ENCODE measurements at places on chromosomes 16 and 17.

DNA sequence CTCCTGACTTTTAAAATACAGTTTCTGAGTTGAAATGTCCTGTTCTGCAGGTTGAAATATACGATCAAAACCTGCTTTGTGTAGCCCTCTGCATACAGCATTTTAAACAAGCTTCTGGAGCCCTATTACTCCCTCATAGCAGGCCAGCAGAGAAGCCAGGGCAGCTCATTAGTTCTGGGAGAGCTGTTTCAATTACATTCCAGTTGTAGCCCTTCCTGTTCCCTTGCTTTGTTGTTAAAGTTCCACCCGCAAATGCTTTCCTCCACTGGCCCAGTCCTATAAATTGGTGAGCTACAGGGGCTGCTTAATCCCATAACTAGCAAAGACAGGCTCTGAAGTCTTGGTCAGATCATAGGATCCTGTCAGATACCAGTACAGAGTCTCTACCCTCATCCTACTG, 162.5 kb downstream of the SLC39A11 start:
- no peak for DNase-seq

- DNase-seq, result no peak
These were observed 36.7 kb upstream of the PIK3R6 start for GRCh38 chr17:8904201-8904600.

GRCh38 chr17:19945009-19945626, 32.5 kb downstream of the AKAP10 start:
- no peak for DNase-seq

DNA sequence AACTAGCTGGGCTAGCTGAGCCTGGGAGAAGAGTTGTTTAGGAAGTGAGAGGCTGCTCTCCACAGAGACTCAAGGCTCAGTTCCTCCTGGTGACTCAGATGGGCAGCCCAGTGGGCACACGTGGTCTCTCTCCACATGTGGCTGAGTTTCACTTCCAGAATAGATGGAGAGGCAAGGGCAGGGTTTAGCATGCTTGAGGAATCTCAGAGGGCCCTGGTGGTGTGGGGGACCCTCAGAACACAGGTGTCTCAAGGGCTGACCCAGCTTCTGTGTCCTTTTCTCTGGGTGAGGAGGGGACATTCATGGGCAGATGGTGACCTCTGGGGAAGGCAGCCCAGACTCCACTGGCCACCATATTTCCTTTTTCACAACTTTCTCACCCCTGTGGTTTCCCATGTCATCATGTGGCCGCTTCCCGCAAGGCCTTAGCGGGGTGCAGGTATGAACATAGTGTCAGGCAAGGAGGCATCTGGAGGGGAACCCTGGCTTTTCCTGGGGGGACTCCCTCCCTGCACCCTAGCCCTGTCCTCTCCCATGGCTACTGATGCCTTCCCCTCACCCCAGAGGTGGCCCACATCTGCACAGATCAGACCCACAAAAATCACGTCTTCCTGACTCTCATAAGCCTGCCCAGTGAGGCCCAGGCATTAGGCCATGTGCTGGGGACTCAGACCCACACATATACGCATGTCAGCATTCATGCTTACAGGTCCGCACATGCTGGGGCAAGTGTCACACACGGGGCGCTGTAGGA, 3.3 kb downstream of the GRN start:
- no peak for DNase-seq

- DNase-seq, result no peak
These were observed 6.1 kb downstream of the CMTM1 start for GRCh38 chr16:66572356-66572755.

DNA sequence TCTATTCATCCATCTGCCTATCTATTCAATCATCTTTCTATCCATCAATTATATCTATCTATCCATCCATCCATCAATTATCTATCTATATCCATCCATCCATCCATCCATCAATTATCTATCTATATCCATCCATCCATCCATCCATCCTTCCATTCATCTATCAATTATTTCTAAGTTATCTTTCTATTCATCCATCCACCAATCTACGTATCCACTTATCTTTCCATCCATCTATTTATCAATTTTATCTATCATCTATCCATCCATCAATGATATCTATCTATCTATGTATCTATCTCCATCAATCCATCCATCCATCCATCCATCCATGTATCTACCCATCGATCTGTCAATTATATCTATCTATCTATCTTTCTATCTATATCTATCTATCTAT, 158.4 kb upstream of the ZKSCAN2 start:
- no peak for DNase-seq

DNA sequence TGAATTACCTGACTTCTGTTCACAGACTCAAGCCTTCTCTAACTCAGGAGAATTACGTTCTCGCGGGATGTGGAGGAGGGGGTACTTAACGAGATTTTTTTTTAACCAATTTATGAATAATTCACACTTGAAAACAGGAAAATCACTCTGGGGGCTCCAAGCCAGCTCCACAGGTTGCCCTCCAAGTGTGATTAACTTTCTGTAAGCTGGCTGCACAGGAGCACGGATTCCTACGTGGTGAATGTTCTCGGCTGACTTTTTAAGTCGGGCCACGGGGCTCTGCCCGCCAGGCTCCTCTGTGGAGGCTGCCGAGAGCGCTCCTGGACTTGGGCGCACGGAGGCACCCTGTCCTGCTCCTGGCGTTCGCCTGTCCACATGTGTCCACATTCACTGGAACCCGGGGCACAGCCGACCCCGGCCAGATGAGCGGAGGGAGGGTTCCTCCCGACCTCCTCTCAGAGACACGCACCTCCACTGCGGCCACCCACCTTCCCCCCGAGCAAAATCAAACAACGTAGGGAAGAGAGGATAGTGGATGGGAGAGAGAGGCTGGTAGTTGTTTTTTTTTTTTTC, 147.1 kb upstream of the CHMP6 start:
- no peak for DNase-seq

DNA sequence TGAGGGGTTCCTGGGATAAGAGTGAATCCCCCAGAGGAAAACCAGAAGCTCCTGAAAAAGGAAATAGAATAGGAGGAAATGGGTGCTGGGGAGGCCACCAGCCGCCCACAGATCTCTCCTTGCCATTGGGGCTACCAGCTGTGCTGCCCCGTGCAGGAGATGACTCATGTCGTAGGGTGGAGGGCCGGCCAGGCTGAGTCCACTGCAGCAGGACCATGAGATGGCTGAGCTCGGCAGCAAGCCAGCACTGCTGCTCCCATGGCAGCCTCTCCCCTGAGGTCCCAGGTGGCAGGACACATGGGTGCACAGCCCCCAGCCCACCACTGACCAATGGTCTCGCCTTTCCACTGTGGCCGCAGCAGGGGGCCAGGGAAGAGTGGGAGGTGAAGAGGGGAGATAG, 95.5 kb downstream of the GNAO1 start:
- no peak for DNase-seq

DNA sequence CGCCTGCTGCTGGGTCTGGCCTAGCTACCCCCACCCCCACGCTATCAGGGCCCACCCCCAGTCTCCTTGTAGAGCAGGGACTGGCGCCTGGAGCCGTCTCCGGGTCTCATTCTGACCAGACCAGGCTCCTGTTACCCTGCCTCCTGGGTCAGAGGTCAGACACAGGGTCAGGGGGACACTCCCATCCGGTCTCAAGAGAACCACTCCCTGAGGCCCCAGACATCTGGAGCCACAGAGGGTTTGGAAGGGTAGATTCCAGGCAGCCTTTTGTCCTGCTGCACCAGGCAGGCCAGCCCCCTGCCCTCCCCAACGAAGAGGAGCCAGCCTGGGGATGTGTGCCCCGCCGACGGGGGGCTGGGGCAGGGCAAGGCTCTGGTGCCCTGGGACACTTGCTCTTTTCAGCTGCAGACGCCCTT, 944 bp upstream of the WFIKKN1 start:
- DNase-seq, result no peak

GRCh38 chr17:31428111-31428510, 36.6 kb downstream of the RAB11FIP4 start:
- DNase-seq, result no peak

DNA sequence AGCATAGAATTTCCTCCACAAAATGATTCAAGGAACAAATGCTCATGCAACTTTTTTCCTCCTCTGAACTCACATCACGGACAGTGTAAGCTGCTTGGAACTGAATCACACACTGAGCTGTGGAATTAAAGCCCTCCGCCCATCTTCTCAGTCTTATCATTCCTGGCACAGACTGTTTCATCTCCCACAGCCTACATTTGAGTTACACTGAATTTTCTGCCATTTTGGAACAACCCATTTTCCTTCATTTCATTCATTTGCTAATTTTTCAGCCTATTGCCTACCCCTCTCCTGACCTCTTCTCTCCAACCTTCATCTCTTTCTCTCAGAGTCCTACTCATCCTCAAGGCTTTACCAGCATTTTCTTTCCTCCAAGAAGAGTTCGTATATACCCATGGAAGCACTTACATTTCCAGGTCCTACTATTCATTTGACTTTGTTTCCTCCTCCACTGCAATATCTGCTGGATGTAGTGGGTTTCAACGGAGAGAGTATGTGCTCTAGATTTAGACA, 39.1 kb upstream of the TOM1L1 start:
- DNase-seq, result no peak

GRCh38 chr16:67530013-67530939, 1.6 kb downstream of the RIPOR1 start:
- DNase-seq, result no peak

DNA sequence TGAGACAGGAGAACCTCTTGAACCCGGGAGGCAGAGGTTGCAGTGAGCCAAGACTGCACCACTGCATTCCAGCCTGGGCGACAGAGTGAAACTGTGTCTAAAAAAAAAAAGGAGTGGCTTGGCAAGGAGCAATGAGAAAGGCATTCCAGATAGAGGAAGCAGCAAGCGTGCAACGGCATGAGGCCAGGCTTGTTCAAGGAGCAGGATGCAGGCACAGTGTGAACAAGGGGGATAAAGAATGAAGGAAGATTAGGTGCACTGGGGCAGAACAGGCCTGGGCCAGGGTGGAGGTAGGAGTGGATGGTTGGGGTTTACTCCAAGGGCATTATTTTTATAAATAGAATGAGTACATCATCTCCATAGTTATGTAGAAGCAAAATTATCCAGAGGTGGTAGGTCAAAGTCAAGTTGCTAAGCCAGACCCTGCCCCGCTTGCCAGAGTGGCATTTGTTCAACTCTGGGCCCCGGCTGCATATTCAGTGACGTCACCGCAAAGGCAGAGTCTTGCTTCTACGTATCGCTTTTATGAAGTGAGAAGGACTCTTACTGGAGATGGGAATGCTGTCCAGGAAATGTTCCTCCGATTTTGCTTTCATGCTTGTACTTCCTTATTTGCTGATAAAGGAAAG, 100.2 kb downstream of the KATNIP start:
- DNase-seq, result no peak

- DNase-seq, result no peak
These were observed 10.7 kb downstream of the ENGASE start for GRCh38 chr17:79085154-79085920.

GRCh38 chr17:20105539-20106280, 96.6 kb downstream of the SPECC1 start:
- no peak for DNase-seq

GRCh38 chr17:80270836-80271235, 10.2 kb downstream of the RNF213 start:
- no peak for DNase-seq

- no peak for DNase-seq
These were observed 860 bp upstream of the DCAF7 start for GRCh38 chr17:63549289-63549945.

- DNase-seq, result no peak
These were observed 16.2 kb downstream of the MPO start for GRCh38 chr17:58264407-58265103.

- no peak for DNase-seq
These were observed 547.0 kb downstream of the MAF start for GRCh38 chr16:79053577-79053976.

GRCh38 chr16:58461056-58461455, 38.9 kb upstream of the NDRG4 start:
- no peak for DNase-seq

- no peak for DNase-seq
These were observed 7.4 kb downstream of the TELO2 start for GRCh38 chr16:1500465-1501150.

DNA sequence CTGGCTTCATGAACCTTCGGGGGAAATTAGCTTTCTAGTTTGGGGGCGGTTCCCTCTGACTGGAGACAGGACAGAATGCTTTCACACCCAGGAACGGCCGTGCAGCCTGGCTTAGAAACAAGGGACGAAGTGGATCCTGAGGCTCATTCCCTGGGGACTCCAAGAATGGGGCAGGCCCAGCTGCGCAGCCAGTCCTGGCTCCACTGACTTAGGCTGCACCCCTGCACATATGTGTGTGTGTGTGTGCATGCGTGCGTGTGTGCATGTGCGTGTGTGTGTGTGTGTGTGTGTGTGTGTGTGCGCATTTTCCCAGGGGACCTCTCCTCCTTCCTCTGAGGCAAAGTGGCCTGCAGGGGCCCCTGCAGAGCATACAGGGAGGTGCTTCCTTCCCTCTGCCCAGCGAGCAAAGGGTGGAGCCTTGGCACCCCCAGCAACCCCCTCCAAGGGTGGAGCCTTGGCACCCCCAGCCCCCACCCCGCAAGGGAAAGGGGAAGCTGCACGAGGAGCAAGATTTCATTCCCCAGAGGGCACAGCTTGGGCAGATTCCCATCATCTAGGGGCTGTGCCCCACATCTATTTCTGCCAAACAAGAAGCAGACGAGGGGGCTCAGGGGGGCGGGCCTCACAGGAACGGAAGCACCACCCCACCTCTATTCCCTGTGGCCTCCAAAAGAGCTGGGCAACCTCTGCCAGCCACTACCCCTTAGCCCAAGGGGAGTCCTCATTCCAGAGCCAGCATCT, 97.6 kb upstream of the CBX4 start:
- no peak for DNase-seq

DNA sequence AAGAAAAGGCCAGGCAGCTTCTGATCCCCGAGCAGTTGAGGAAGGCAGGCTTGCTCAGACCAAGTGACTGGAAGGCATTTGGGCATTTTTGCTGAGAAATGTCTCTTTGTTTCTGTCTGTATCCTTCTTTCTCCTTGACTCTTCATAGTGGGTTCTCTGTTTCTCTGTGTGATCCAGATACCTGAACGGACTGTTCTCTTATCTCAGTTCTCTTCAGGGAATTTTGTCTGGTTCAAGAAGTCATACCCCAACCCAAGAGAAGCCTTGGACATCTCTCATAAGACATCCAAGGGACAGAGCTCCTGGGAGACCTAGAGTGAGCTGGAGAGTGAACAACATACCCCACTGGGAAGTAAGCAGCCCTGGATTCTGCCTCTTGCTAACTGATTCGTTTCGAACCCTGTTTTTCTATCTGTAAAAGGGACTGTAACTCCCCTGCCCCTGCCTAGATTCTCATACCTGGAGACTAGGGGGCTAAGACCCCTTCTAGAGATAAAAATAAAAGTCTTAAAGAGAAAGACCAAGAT, 541 bp downstream of the CCL3 start:
- no peak for DNase-seq

DNA sequence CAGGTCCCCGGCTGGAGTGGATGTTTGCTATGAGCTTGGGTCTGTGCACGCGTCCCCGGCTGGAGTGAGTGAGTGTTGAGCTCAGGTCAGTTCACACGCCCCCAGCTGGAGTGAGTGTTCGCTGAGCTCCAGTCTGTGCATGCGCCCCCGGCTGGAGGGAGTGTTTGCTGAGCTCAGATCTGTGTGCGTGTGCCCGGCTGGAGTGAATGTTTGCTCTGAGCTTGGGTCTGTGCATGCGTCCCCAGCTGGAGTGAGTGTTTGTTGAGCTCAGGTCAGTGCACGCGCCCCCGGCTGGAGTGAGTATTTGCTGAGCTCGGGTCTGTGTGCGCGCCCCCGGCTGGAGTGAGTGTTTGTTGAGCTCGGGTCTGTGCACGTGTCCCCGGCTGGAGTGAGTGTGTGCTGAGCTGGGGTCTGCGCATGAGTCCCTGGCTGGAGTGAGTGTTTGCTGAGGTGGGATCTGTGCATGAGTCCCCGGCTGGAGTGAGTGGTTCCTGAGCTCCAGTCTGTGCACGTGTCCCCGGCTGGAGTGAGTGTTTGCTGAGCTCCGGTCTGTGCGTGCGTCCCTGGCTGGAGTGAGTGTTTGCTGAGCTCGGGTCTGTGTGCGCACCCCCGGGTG, 284.2 kb downstream of the SNX29 start:
- no peak for DNase-seq
